ENCODE measurements at places on chromosomes 6 and 20.

- peaks cover 7% of the 10 kb centered on the region for H3K4me1 ChIP-seq
- DNase-seq: no peak
- peaks cover 32% of the 10 kb centered on the region for H3K36me3 ChIP-seq
- no peaks in the 10 kb centered on the region for H3K27me3 ChIP-seq
- H3K27ac ChIP-seq: no peak overlapping the region
Observed at GRCh38 chr20:31691646-31692275, 30.9 kb downstream of the BCL2L1 start.

DNA sequence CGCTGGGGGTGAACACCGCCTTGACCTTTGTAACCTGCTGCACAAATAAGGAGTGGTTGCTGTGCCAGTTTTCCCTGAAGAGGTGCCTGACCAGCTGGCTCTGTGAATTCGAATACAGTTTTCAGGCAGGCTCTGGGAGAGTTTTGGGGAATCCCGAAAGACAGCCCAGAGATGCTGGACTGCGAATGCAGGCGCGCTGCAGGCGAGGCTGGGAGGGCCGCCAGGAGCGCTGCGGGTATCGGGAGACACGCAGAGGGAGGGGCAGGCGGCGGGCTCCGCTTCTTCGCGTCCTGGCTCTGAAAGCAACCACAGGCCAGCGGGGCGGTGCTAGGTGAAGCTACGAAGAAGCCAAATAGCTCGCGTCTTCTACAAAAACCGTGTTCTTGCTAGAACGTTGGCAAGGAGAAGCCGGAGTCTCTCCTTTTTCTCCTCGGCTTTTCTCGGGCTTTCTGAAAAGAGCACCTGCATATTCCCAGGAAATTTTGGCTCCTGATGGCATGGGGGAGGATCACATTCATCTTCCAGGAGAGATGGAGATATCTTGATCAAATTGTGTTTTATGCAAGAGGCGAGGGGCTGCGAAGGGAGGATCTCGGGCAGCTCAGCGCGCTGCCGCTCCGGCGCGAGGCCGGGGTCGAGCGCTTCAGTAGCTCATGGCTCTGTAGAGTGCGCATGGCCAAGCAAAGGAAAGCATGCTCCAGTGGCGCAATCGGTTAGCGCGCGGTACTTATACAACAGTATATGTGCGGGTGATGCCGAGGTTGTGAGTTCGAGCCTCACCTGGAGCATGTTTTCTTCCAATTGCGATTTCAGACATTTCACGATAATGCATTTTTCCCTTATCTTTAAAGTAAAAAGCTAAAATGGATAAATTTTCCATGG, 158.1 kb upstream of the ZNF184 start:
- no peaks in the 10 kb centered on the region for H3K27me3 ChIP-seq
- H3K27ac ChIP-seq: no peak overlapping the region
- H3K4me3 ChIP-seq: peak overlapping the region; percentile 87
- H3K36me3 ChIP-seq: no peaks in the 10 kb centered on the region
- DNase-seq: peak; percentile 94

DNA sequence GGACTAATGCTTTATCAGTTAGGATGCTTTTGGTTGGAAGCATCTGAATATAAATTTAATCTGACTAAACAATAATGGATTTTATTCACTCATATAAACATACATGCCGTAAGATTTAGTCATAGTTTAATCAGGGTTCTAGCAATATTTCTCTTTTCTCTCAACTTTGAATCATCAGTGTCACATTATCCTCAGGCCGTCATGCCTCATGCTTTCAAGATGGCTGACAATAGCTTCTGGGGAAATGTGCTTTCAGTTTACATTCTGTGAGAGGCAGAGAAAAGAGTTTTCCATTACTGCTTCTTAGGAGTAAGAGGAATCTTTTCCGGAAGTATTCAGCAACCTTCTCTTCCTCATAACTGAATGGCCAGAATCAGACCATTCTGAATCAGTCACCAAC, 162.2 kb downstream of the GJA1 start:
- H3K4me3 ChIP-seq: no peak overlapping the region
- no peaks in the 10 kb centered on the region for H3K4me1 ChIP-seq
- no peak overlapping the region for H3K27ac ChIP-seq
- no peaks in the 10 kb centered on the region for H3K27me3 ChIP-seq
- DNase-seq: no peak

- no peak overlapping the region for H3K4me3 ChIP-seq
- no peak for DNase-seq
- H3K36me3 ChIP-seq: no peaks in the 10 kb centered on the region
- no peaks in the 10 kb centered on the region for H3K4me1 ChIP-seq
- H3K27me3 ChIP-seq: no peaks in the 10 kb centered on the region
Observed at GRCh38 chr6:5112066-5112799, 27.1 kb downstream of the PPP1R3G start.
